Fibroblast of the conjunctiva (primary cell): ENCODE measurements at places on chromosomes 6 and 20.

GRCh38 chr6:27148404-27148795 lies 99.1 kb upstream of the PRSS16 start:
- no peak for DNase-seq

DNA sequence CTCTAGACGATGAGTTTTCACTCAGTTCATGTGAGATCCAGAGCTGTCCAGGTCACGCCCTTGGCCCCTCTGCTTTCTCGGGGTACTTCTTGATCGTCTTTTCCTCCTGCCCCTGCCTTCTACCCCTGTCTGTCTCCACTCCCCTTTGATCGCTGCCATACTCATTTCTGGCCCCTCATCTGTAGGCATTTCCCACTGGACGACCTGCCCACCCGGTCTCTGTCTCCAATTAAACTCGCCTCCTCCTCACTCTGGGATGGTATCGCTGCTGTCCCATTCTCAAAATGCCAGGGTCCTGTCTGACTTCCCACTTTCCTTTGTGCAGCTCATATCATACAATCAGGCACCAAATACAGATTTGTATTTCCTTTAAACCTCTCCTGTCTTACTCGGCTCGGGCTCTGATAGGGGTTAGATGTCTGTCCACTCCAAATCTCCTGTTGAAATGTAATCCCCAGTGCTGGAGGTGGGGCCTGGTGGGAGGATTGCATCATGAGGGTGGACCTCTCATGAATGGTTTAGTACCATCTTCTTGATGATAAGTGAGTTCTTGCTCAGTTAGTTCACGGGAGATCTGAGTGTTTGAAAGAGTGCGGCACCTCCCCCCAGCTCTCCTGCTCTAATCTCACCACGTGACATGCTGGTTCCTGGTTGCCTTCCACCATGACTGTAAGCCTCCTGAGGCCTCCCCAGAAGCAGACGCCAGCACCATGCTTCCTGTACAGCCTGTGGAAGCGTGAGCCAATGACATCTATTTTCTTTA lies 3.5 kb upstream of the SYNJ2 start:
- DNase-seq: no peak

- DNase-seq: no peak
These were observed 5.1 kb downstream of the SLC13A3 start for GRCh38 chr20:46646122-46646521.

DNA sequence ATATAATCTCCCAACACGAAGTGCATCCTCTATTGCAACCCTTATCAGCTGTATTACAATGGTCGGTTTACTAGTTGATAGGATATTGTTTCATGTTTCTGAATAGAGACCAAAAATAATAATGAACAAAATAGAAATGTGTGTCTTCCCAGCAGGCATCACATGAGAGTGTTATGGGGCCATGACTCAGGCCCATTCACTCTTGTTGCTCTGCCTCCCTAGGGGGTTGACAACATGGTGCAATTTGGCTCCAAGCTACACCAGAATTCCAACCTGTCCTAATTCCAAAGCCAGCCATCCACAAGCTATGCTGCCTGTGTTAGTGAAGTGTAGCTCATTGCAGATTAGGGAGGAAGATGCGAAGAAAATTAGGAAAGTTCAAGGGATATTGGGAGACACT lies 13.1 kb upstream of the SAYSD1 start:
- DNase-seq: no peak

- no peak for DNase-seq
These were observed at the start of gene PI16 for GRCh38 chr6:36954262-36954931. Gene PI16 (plus strand): TSS chr6:36954738. CDS start chr6:36954761, 23 bp downstream.

- peak; percentile 34 for DNase-seq
These were observed 114.6 kb upstream of the RIPOR2 start for GRCh38 chr6:25050356-25050755.

DNA sequence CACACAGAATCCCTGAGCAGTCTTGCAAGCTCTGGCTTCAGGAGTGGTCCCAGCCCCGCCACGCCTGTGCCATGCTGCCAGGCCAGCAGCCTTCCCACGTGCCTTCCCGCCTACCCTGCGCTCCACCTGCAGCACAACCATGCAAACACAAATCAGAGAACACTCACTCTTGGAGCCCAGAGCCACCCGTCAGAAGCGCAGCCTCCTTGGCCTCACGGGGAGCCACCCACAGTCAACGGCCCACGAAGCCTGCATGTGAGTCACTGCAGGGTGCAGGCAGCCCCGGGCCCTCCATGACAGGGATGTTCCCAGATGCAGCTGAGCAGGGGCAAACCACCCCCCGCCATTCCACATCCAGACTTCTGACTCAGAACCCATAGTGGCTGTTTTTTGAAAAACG lies 217.0 kb downstream of the DLL1 start:
- no peak for DNase-seq

DNA sequence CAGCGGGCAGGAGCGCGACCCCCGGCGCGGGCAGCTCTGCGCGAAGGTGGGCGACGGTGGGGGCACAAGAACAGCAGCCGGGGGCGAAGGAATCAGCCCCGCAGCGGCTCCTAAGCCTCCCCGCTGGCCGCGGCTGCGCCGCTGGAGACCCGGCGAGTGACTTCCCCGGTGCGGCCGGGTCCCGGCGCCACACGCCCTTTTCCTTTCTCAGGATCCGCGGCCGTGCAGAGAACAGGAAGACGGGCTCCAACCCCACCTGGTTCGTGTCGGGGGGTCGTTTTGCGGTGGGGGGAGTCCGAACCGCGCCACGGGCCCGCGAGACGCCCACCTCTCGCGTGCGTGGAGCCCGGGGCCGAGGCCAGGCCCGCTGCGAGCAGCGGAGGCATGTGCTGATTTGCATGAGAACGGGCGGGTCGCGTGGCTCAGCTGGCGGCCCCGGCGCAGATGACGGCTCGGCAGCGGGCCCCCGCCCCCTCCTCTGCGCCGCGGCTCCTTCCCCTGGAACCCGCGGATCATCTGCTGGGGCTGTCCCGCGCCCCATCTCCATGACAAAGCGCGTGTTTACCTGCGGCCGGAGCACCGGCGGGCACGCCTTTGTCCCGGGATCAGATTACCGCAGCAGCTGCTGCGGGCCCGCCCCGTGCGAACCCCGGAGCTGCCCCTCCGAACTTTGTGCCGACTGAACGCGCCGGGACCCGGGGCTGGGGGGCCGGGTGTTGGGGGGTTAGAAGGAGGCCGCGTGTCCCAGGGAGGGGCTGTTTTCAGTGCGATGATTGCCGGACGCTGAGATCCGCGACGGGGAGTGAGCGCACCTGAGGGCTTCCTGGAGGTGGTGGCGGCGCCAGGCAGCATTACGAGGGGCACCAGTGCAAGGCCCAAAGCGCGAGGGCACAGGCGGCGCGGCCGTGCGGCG lies 4.9 kb upstream of the DLL1 start:
- no peak for DNase-seq

GRCh38 chr6:136016228-136017225 lies 165.0 kb downstream of the PDE7B start:
- no peak for DNase-seq

DNA sequence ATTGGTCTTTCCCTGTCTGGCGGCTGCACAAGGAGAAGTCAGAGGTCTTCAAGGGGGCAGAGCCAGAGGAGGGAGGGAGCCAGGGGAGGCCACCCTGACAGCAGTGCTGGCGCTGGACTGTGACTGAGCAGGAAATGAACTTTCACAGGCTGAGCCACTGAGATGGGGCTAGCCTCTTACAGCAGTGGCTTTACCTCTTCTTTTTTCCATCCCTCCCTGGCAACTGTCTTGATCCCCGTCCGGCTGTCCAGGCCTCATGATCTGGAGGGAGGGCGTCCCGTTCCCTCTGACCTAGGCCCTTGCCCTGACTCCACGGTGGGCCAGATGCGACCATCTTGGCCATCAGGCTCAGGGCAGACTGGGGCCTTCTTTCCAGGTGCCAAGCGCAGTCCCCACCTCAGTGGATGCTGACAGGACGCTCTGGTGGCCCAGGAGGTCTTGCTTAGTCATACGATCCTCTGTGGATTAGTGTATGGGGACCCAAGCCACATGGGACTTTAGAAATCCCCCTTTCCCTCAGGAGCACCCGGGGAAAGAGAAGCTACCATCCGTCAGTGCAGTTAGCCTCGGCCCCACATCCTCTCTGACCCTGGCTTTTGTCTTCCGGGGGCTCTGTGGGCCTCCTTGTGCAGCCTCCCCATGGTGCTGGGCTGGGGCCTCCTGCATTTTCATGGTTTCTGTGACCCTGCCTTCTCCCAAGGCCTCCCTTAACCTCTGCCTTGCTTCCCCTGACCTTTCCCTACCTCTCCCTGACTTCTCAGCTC lies 57.4 kb upstream of the CCDC167 start:
- no peak for DNase-seq

- DNase-seq: no peak
These were observed 21.4 kb upstream of the RIPOR2 start for GRCh38 chr6:24957199-24957598.

DNA sequence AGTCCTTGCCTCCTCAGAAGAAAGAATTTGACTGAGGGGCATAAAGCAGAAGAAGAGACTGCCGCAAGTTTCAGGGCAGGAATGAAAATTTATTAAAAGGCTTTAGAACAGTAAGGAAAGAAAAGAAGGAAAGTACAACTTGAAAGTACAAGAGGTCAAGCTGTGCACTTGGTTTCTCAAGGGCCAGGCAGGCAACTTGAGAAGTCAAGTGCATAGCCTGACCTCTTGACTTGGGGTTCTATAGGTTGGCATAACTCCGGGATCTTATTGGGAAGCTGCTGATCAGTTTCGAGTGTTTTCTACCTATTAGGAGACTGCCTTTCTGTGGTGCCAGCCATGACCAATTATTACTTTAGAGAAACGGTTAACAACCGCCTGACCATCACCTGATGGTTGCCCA lies 237.0 kb upstream of the RGS17 start:
- DNase-seq: no peak

GRCh38 chr6:98039904-98040607 lies 757.0 kb upstream of the MMS22L start:
- no peak for DNase-seq

GRCh38 chr20:1377984-1378734 lies 14.7 kb downstream of the FKBP1A start:
- DNase-seq: no peak

DNA sequence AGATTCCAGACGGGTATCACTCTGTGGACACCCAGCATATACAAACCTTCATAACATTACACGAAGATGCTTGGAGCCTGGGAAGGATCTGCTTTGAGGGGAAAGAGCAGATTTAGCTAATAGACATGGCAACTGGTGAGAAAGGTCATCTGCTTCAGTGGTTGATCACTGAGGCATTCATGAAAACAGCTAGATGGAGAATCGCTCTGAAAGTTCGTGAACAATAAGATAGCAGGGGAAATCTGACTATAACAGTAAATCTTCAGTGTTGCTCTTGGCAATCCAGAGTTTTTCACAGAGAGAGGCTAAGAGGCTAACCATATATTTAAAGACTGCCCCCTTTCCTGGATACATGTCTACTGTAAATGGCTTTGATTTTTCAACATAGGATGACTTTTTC lies 245.3 kb downstream of the FARS2 start:
- no peak for DNase-seq

DNA sequence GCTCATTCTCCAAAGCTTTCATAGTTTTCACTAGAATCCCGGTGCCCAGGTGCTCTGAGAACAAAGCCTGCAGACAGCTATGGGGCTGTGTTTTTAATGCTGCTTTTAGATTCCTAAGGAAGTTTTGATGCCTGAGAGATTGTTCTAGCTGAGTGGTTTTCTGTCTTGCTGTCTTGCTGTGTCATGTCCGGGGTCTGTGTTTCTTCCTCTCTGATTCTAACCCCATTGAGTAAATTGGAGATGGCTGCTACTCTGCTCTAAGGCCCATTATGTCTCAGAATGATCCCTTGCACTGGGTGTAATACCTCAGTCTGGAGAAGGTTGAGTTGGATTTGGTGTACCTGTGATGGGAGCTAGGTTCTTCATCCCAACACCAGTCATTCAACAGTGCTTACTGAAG lies 63.4 kb downstream of the ARID1B start:
- DNase-seq: no peak

- no peak for DNase-seq
These were observed 54.2 kb downstream of the NFATC2 start for GRCh38 chr20:51488331-51488730.

DNA sequence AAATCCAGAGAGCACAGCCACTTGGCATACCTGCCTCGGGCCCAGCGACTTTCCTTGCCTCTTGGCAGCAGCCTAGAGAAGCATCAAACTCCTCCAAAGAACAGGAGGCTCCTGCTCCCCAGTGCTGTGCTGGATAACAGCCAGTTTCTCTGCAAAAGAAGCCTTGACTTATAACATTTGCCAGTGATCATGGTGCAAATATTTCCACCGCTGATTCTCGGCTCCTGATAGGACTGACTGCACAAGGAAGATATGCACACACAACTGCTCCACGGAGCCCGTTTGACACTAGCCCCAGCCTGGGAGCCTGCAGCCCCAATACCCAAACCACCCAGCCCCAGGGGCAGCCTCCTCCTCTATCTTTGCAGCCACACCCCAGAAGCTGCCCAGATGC lies 17.5 kb downstream of the ACSS1 start:
- DNase-seq: peak; percentile 77

- no peak for DNase-seq
These were observed 24.9 kb downstream of the ZBP1 start for GRCh38 chr20:57595041-57596030.

GRCh38 chr20:58537831-58538230 lies 22.6 kb upstream of the APCDD1L start:
- DNase-seq: no peak

- DNase-seq: peak; percentile 47
These were observed 42.8 kb upstream of the DYNLRB1 start for GRCh38 chr20:34473262-34473883.

- DNase-seq: peak; percentile 59
These were observed 233.5 kb upstream of the QKI start for GRCh38 chr6:163180874-163181541.

DNA sequence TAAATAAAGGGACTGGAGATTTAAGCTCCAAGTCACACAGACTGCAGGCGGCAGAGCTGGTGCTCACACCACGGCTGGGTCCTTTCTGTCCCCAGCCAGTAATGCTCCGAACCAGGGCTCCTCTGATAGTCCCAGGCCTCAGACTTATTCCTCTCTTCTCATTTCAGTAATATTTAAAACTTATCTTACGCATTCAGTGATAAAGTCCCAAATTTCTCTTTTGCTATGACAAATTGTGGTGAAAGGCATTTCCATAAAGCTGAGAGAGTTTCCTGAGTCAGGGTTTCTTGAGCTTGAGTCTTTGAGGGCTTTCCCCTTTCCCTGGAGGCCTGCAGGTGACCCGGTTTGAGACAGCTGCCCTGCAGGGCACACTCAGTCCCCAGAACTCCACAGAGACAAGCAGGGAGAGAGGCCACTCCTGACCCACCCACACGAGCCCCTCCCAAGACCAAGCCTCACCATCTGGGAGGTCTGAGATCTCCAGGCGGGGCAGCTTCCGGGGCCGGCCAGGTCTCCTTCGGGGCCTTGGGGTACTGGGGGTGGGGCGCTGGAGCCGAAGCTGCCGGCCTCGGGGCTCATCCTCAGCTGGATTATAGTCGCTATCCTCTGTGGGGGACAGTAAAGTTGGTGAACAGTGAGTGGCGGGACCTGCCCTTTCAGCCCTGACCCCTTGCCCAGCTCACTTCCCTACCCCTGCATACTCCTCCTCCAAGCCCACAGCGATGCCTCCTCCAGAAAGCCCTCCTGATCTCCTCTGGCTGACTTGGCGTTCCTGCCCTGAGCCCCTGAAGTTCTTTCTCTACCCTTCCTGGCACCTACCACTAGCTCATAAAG lies 6.6 kb downstream of the ZNF335 start:
- no peak for DNase-seq
